ENCODE measurements at places on chromosomes 11 and 22.
A peak's percentile ranks its signal among the peaks of the same experiment; 100 is the strongest.

DNA sequence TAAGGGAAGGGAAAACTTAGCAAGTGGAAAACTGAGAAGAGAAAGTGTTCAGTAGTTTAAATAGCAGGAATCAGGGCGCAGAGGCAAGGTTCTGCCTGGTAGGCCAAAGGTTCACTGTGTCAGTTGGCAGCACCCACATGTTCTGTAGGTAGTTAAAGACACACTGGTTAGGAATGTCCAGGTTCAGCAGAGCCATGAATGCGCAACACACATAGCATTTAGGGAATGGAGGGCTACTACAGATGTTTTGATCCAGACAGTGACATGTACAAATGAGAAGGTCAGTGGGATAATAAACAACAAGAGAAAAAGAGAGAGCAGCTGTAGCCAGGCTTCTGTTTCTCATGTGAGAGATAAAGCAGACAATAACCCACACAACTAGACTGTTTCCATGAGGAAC lies 56.2 kb upstream of the ARHGAP42 start:
- DNase-seq = no peak

DNA sequence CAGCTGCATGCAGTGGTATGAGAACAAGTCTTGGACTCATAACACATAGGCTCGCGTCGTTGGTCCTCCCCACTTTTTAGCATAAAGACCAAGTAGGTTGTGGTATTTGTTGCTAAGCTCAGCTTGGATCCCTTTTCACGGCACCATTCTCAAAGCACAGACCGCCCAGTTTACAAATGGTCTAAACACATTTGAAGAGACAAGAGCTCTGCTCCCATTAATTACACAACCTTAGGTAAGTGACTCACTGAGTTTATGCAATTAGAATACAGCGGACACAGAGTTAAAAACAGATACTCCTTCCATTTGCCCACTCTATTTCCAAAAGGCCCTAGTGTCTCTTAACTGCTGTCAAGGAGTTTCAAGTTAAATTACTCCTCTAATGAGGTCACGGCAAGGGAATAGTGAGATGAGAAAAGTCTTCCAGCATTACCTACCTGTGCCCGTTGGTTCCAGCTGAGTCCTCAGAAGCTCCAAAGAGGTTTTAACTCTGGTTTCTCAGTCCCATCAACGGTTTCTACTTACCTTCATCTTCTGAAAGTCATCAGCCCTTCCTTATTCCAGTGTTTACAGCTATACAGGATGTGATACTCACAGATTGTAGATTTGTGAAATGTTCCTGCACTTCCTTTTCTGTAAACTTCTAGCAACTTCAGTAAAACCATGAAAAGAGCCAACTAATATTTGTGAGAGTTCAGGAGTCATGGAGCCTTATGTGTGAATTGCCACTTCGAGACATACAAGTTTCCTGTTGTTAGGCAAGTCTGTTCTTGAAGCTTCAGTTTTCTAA lies at the start of gene MS4A6A:
TSS of gene MS4A6A (minus strand) at position 543 of the 790 bp plus-strand sequence. CDS start 1,356 bp downstream, outside the sequence.
- DNase-seq = no peak

DNA sequence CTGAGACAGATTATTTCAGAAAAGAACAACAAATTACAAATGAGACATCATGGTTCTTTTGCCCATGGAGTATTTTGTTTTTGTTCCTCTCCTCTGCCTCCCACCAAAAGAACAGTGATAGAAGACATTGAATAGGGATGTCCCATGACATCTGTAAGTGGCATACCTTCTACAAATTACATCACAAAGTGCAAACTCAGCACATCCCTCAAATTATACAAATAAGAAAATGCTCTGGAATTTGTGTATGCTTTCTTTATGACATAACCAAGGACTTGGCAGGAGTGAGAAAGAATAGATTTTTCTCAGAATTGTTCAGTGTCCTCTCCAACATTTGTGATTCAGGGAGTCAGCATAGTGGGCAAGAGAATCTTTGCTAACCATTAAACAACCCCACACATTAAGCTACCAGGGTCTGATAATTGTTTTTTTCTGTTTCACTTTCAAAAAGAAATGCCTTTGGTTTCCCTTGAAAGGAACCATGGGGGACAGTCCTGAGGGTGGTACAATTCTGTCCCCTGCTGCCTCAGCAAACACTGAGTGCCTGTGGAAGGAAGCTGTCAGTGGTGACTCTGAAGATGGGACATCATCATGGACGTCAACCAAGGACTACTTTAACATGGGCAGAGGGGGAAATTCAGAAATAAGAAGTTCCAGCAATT lies 430.3 kb downstream of the AASDHPPT start:
- DNase-seq = no peak

- DNase-seq = peak; percentile 62
Observed at GRCh38 chr11:76166314-76166713, 40.0 kb downstream of the WNT11 start.

GRCh38 chr22:50523806-50524675 lies 1.4 kb downstream of the SCO2 start:
- no peak for DNase-seq

DNA sequence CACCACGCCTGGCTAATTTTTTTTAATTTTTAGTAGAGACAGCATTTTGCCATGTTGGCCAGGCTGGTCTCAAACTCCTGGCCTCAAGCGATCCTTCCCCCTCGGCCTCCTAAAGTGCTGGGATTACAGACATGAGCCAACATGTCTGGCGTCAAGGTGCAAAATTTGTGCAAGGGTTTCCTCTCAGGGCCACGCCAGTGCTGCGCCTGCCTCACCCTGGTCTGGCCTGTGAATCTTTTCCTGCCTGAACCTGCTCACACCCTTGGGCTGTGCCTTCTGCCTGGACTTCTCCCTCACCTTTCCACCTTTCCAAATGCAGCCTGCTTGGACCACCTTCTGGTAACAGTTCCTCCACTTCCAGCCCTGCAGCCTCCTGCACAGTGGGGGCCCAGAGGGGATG lies 43.4 kb downstream of the MCM5 start:
- DNase-seq = no peak

GRCh38 chr11:83102834-83103233 lies 31.1 kb upstream of the RAB30 start:
- no peak for DNase-seq

GRCh38 chr11:12728417-12728816 lies 54.2 kb downstream of the TEAD1 start:
- DNase-seq = no peak

GRCh38 chr11:110530900-110531741 lies 101.4 kb downstream of the FDX1 start:
- no peak for DNase-seq

GRCh38 chr22:33707581-33707980 lies 212.7 kb downstream of the LARGE1 start:
- no peak for DNase-seq

GRCh38 chr11:5618807-5619206 lies 6.0 kb upstream of the TRIM34 start:
- DNase-seq = no peak

DNA sequence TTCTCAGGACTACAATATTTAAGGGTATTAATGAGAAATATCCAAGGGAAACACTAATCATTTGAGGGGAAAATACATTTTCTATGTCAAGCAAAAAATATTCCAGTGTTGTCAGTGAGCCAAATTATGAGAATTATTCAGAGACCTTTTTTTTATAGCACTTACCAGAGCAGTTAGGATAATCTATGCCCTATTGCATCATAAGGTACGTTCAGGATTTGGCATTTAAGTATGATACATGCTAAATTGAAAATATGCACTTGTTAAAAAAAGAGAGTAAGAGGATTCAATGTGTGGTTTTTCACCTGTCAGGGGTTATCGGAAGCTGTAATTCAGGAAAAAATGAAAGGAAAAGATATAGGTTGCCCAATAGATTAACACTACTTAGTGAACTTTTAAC lies 17.2 kb upstream of the MPPED2 start:
- no peak for DNase-seq

GRCh38 chr11:73140213-73141030 lies 1.7 kb downstream of the FCHSD2 start:
- peak; percentile 42 for DNase-seq

DNA sequence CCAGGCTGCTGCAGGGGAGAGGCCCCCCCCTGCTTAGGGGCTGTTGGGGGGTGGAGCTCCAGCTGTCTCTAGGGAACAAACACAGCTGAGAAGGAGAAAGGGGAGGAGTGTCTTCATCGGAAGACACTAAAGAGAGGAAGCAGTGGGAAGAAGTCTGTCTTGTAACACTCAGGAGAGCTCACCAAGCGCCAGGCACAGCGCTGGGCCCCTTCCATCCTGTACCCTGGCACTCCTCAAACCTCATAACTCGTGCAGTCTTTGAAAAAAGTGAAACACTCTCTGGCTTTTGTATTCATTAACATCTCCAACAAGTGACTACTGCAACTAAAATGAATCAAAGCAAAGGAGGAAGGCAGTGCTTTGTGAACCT lies 67.4 kb upstream of the PRDM11 start:
- DNase-seq = no peak

- peak; percentile 18 for DNase-seq
Observed at GRCh38 chr11:13101644-13102512, 92.8 kb downstream of the RASSF10 start.

DNA sequence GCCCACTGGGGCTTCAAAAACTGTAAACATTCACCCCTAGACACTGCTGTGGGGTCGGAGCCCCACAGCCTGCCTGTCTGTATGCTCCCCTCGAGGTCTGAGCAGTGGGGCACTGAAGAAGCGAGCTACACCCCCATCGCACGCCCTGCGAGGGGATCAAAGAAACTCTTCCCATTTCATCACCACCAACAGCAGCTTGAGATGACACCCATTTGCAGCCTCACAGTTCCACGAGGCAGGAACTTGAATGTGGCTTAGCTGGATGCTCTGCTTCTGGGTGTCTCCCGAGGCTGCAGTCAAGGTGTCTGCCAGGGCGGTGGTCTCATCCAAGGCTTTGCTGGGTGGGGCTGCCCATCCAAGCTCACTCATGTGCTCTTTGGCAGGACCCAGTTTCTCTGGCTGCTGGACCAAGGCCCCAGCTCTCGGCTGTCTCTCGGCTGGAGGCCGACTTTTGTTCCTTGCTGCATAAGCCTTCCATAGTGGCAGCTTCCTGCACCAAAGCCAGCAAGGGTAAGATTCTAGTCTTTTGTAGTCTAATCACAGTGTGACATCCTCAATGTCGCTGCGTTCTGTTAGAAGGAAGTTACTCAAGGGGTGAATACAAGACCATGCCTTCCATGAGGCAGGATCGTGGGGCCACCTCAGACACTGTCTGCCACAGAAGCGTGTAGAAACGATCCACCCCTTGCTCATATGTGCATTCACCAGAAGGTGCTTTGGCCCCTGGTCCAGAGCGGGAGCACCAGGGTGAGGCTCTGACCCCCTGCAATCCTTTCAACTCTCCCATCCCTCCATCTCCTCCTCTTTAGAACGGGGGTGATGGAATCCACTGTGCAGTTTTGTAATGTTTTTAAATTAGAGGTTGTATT lies 46.2 kb upstream of the SEPTIN5 start:
- DNase-seq = no peak

DNA sequence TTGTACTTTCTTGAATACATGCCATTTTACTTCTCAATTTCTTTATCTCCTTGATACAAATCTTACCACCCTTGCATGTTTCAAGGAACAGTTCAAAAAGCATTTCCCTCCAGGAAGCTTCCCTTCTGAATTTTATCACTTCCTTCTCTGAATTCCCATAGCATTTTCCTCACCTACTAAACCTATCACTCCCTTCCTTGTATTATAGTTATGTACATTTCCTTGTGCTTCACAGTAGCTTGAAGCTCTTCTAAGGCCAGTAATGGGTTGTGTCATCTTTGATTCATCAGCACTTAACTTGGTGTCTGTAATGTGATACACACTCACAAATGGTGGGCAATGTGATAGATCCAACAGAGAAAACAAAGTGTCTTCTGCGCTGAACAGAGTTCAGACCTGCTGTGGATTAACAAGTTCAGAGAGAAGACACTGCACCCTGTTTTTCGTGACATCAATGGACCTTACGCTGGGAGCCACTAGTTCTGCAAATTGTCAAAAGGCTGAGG lies 127.5 kb downstream of the CCDC81 start:
- DNase-seq = no peak

DNA sequence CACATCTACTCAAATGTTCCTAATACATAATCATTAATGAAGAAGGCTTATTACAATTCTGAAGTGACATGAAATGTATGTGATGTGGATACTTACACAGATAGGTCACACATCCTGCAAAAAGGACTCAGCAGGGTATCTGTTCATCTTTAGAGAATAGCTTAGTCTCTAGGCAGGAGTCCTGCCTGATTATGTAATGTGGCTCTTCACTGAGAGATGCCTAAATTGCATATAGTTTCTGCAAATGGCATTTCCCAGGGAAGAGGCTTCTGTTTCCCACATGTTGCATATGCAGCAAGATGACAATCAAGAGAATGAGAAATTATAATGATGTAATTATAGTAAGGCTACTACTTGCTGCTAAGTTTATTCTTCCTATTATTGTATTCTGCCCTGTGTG lies 58.8 kb upstream of the SLC36A4 start:
- DNase-seq = no peak

DNA sequence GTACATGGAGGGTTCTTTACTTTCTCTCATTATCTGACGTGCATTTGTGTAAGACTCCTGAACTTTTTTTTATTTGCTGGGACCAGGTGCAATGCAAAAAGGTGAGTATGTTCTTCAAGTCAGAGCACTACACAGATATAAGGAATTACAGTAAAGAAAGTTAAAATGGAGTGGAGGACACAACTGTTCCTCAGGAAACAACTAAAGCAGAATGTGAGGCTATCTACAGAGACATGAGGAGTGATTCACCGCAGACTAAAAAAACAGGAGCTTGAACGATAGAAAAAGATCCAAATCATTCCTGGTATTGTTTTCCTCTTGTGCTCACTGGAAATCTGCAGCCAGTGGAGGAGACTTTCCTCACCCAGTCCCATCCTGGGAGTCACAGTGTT lies 106.2 kb downstream of the ABTB2 start:
- DNase-seq = no peak
